ENCODE measurements at places on chromosomes 2 and 18. TPM values are rescaled to one million over a fixed set of nuclear protein-coding genes. Genes with fewer than 3 reads are reported as not detected.

Gene OTOF
- total RNA-seq, result not detected

DNA sequence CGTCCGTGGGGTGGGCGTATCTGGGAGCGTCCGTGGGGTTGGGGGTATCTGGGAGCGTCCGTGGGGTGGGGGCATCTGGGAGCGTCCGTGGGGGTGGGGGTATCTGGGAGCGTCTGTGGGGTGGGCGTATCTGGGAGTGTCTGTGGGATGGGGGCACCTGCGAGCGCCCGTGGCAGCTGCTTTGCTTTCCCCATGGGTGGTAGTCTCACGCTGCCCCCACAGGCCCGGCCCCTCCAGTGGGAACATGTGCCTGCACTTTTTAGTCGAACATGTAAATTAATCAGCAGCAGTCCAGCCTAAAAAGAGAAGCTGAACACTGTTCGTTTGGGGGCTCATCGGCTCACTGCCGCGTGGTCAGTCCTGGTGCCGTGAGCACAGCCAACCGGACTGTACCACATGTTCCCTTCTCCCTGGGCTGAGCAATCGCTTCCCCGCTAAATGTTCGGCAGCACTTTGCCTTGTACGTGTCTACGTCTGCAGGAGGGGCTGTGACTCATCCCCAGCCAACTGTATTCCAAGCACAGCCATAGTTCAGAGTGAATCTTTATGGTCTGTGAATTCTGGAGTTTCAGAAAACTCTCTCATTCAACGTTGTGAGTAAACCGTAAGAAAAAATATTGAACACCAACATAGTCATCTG lies 271.5 kb downstream of the AGAP1 start:
- no peak for DNase-seq
- no peaks in the 10 kb centered on the region for H3K27me3 ChIP-seq
- no peak overlapping the region for H3K27ac ChIP-seq
- no peaks in the 10 kb centered on the region for H3K4me1 ChIP-seq
- peaks cover 6% of the 10 kb centered on the region for H3K36me3 ChIP-seq
- H3K4me3 ChIP-seq, result no peak overlapping the region

DNA sequence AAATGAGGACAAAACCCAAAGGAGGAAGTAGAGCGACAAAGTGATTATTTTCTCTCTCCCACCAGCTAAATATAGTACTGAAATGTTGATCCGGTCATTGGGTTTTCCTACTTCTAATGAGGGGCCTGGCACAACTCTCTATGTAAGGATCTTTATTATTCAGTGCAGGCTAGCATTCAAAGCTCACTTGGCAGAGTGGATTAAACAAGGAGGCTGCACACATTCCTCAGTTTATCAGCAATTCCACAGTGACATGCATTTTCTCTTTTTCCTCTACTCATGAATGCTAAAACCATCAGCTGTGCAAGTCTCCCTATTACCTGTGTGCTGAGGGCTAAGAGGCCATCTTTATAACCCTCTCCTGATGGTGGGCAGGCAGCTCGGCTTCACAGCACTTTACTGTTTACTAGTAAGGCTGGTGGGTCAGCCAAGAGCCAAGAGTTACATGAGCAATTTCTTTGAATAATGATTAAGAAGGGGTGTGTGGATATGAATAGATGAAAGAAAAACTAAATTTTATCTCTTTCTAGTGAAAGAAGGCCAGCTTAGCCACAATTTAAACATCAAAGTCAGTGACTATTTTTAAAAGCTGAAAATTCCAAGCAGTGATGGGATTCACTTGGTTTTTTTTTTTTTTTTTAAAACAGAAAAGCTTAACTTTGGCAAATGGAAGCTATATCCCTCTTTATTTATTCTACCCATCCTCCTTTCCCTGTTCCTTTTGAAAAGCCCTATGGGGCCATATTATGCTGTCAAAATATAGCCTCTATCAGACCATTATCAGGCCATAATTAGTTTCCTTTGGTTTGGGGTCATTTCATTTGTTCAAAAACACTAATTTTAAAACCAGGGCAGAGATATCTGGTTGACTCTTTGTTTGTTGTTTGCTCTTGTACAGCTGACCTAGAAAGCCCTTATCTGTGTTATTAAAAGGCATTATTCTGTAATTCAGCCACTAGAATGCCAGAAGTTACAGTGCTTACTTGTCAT lies 111.0 kb downstream of the RBM43 start:
- no peak overlapping the region for H3K27ac ChIP-seq
- no peaks in the 10 kb centered on the region for H3K36me3 ChIP-seq
- no peak overlapping the region for H3K4me3 ChIP-seq
- DNase-seq, result no peak

Gene CELF4
- 0.67 TPM for total RNA-seq
